ENCODE measurements at places on chromosomes 4 and X.

DNA sequence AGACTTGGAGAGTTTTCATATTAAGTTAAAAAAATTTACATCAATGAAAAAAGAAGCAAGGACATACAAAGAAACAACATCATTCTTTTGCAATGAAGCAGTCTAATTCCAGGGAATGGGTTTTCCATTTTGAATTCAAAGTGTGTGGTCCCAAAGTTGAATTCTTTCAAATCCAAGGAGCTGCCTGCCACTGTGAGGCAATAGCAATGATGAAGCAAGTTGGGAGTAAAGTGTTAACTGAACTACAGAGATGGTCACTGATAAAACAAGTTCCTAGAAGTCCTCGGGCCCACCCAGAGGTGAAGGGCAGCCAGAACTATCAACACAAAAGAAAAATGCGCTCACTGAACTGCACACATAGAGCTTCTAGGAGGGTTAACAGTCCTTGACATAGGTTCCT lies 115.9 kb downstream of the RAB28 start:
- DNase-seq: no peak

DNA sequence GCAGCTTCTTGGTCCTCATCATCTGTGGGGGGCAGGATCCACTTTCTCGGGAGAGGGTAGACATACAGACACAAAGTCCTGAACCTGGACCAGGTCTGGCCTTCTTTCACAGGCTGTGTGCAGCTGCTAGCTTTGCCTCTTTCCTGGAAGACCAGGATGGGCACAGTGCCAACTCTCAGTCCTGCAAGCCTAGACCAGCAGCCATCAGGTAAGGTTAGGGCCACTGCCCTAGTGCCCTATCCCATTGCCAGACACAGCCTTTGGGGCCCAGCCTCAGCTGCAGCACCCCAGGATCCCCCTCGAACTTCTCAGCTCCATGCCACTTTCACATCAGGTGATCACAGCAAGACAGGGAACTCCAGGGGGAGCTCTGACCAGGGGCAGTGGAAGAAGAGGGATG lies 38.4 kb downstream of the ZNF185 start:
- no peak for DNase-seq

- no peak for DNase-seq
Observed at GRCh38 chr4:101244349-101244748, 103.0 kb downstream of the PPP3CA start.

- DNase-seq: no peak
Observed at GRCh38 chr4:127047930-127048329, 584.8 kb upstream of the INTU start.

DNA sequence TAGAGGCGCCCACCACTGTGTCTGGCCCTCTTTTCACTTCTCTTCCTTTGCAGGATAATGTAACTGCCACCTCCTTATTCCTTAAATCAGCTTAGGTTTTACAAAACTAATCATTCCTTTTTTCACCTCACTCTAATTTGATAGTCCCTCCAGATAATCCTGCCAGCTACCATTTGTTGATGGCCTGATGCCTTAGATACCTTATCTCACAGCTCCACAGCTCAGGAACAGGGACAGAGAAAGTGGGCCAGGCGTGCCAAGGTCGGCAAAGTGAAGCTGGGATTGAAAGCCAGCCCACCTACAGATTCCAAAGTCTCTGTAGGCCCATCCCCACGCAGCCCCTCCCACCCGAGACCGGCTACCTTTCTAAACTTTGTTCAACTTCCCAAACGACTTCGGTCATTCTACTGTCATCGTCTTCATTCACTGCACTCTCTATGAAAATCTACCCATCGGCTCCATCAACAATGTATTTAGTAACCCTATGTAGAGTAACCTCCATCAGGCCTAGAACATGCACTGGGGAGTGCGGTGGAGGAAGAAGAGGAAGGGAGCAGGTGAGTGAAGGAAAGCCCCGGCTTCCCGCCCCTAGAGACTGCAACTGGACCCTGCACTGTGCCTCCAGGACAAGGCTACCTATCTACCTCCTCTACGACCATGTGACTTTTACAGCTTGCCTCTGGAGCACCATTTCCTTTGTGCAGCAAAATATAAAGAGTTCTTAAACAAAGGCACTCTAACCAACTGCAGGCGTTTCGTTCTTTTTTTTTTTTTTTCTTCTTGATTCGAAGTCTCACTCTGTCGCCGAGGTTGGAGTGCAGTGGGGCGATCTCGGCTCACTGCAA lies 1.5 kb downstream of the CASP6 start:
- DNase-seq: no peak

- no peak for DNase-seq
Observed at GRCh38 chr4:153816542-153816941, 27.7 kb upstream of the SFRP2 start.

DNA sequence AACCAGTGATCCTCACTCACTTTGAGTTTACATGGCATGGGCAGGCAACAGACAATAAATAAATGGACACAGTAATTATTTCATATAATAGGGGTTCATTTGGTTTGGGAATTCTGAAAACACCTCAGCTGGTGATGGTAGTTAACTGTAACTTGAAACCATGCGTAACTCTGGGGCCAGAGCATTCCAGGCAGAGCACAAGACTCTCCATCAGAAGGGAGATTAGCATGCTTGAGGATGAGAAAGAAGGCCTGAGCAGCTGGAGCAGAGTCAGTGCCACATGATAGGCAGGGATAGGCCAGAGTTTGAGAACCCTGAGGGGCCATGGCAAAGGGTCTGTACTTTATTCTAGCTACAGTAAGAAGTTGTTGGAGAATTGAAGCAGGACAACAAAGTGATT lies 56.3 kb upstream of the CXCL8 start:
- no peak for DNase-seq

DNA sequence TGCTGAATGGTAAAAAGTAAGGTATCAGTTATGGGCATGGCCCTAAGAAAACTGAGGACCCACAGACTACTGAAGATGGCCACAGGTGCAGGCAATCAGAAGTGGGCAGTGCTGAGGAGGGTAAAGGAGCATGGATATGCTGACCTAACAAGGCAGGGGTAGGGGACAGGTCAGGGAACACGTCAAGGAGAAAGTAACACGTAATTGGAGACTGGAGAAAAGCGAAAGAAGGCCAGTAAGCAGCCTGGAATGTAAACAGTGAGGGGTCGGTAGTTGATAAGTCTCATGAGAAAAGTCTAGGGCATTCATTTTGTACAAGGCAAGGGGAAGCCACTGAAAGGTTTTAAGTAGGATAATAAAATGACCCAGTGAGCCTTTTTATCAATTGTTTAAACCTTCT lies 153.3 kb downstream of the PRDM5 start:
- no peak for DNase-seq

- DNase-seq: no peak
Observed at GRCh38 chrX:137847376-137847775, 281.4 kb downstream of the ZIC3 start.

DNA sequence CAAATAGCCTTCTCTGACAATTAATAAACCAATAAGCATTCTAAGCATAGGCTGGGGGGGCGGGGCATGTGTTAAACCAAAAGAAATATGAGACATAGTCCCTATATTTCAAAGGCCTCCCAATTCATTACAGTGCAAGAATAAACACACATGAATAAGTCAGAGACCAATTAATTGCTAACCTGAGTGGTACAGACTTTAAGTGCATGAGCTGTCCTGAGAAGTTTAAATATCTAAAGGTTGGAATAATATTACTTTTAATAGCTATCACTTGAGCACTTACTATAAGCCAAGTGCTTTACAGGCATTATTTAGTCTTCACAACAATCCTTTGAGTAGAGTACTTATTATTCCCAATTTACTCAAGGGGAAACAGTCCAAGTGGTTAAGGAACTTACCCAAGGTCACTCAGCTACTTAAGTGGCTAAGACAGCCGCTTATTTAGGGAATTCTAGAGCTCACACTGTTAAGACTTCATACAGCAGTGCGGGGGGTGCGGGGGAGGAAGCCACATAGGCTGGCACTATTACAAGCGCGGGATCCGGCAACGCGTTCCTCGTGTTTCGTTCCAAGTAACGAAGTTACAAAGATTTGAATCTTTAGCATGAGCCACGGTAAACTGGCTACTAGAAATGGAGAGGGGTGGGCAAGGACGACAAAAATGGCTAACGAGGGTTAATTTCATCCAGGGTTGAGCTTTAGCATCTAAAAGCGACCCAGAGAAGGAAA lies 1.4 kb downstream of the THOC2 start:
- DNase-seq: no peak

- peak; percentile 3 for DNase-seq
Observed at GRCh38 chrX:76555816-76556215, 128.3 kb downstream of the MAGEE1 start.

GRCh38 chr4:158025131-158025530 lies 147.7 kb downstream of the GASK1B start:
- no peak for DNase-seq

- no peak for DNase-seq
Observed at GRCh38 chr4:33302321-33302720, 2582.2 kb downstream of the PCDH7 start.

DNA sequence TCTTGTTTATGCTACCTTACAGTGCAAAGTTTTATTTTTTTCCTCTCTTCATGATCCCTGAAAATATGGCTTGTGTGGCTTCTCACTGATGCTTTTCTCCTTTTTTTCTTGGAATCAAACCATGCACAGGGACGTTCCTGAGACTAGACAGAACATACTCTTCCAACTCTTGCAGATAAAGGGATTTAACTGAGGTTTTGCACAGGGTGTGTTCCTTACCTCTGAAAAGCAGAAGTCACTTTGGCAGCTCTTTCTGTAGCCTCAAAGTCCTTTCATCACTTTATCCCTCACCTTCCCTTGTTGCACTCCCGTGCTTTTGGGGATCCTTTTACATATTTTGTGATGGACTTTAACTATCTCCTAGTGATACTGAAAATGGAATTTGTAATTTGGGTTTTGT lies 300.1 kb downstream of the SPRY1 start:
- DNase-seq: no peak

DNA sequence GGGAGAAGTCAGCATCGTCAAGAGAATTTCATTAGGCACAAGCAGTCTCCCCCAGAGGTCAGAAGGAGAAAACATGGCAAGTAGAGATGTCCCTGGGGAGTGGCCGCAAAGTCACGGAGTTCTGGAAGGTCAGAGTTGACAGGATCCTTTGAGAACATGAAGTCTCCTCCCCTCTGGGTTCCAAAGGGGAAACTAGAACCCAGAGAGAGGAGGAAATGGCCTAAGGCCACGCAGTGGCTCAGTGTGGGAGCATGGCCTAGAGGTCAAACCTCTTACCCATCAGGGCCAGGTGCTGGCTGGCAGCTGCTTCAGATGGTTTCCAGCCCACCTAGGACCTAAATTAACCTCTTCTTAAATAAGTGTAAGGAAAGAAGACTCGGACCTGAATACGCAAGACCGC lies 884 bp downstream of the IDH3G start:
- no peak for DNase-seq

- no peak for DNase-seq
Observed at GRCh38 chr4:2900741-2901140, 57.1 kb downstream of the ADD1 start.

- DNase-seq: no peak
Observed at GRCh38 chrX:109537324-109537665, 651 bp downstream of the NXT2 start.

All from CD4-positive, alpha-beta T cell treated with Interleukin-2 at 100 ng/mL for 4 hours (primary cell).